Activated CD4-positive, alpha-beta T cell treated with anti-CD3 and anti-CD28 coated beads, Interleukin-2, amount 10 ng/mL, durations not matched to agents 24 days and 14 days (primary cell): ENCODE measurements at places on chromosomes 16 and 17.
A peak's percentile ranks its signal among the peaks of the same experiment; 100 is the strongest.

DNA sequence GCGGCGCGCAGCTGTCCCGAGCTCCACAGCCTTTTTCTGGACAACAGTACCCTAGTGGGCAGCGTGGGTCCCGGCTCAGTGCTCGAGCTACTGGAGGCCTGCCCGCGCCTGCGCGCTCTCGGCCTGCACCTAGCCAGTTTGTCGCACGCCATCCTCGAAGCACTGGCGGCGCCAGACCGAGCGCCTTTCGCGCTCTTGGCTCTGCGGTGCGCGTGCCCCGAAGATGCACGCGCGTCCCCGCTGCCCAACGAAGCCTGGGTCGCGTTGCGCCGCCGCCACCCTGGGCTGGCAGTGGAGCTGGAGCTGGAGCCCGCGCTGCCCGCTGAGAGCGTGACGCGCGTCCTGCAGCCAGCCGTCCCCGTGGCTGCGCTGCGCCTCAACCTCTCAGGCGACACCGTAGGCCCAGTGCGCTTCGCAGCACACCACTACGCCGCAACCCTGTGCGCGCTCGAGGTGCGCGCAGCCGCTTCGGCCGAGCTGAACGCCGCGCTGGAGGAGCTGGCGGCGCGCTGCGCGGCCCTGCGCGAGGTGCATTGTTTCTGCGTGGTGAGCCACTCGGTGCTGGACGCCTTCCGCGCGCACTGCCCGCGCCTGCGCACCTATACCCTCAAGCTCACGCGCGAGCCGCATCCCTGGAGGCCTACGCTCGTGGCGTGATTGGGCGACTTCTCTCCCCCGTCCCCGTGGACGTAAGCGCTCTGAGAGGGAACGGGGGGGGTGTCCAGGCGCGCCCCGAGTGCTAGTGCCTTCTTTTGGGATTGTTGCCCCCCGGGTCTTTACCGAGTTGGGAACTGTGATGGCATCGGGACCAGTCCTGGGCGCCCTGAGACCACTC is 1.2 kb upstream of the HSF4 start:
- peak; percentile 92 for DNase-seq

DNA sequence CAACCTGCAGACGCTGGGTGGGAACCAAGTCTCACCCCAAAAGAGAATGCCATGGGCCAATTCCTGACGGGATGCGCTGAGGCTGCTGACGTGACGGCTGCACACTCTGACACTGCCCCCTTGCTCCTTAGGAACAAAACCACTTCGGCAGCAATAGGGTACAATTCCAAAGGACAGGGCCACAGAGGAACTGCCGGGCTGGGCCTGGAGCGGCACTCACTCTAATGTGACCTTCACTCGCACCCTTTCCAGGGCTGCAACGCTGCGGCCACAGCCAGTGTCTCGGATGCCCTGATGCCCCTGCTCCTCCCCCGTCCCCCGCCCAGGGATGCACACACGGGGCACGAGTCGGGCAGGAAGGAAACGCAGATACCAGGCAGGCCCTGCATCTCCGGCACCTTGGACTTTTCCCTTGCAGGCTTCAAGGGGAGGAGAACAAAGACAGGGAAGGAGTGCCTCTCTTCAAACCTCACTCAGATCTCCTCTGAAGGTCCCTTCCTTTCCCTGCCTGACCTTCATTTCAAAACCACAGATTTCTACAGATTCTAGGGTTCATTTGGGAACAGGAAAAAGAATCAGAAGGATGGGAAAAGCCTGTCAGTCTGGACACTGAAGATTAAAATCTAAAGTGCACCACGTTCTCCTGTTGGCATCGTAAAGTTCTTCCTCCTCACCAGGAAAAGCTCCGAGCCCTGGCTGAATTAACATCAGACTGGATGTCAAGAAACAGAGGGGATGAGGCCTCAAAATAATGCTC is 2.3 kb downstream of the PITPNA start:
- no peak for DNase-seq

GRCh38 chr17:55642741-55643140 is 79.9 kb downstream of the TMEM100 start:
- no peak for DNase-seq

DNA sequence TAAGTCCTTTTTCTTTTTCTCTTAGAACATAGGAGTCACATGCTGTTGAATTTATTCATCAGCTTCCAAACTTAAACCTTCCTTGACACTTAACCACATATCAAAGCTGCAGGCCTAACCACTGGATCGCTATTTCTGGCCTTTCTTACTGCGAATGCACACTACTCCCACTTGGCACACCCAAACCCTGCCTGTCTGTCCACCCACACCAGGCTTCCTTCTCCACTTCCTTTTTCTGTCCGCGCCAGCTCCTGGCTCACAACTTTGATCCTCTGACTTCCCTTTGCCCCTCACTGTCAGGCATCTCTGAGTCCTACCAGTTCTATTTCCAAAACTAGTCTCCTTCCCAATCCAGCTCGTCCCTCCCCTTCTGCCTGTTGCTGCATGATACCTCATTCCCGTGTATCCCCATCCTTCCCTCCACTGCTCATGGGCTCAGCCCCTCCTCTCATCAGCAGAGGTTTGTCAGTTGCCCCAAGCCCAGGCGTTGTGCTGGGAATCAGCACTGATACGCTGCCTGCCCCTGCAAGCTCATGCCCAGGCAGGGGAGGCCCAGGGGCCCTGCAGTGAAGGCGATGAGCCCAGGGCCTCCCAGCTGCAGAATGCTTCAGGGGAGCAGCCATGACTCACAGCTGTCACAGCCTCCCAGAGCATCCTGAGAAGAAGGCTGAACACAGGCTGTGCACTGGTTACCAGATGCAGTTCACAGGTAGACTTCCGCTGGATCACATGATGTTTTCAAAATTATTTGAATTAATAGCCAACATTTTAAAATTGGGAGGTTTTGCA is 179.8 kb downstream of the KATNIP start:
- no peak for DNase-seq

DNA sequence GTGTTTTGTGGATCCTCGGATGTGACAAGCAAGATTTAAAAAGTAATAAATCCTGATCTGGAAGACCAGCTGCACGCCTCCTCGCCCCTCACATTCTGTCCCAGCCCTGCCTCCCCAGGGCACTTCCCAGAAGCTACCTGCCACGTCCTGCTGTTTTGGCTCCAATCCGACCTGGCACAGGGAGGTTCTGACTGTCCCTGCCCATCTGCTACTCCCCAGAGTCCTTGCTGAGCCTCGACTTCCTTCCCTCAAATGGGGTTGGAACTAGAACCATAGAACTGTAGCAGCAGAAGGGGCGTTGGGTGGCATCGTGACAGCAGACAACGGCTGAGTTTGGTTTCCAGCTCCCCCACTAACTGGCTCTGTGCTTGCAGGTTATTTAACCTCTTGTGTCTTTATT is 71.7 kb downstream of the RPH3AL start:
- DNase-seq, result no peak

- DNase-seq, result no peak
Observed at GRCh38 chr16:81693041-81693743, 85.9 kb upstream of the PLCG2 start.

- DNase-seq, result no peak
Observed at GRCh38 chr16:65098916-65099315, 22.9 kb downstream of the CDH11 start.

GRCh38 chr17:34850023-34850422 is 111.2 kb downstream of the CCT6B start:
- DNase-seq, result no peak

DNA sequence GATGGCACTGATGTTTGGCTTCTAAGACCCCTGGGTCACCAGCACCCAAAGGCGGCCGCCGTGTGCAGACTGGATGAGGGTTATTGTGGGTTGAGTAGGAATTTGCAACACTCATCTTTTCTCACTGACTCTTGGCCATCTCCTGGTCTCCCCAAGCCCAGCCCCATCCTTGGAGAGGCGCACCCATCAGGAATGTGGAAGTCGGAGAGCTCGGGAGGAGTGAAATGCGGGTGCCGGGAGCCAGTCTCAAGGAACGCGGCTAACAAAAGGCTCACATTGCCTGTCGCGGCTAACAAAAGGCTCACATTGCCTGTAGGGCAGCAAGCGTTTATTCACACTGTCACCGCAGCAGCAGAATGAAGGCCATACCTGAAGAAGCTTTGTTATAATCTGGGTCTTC is 248.6 kb downstream of the FOXL1 start:
- DNase-seq, result no peak

GRCh38 chr16:65319621-65320231 is 197.9 kb upstream of the CDH11 start:
- DNase-seq, result no peak

GRCh38 chr16:73601911-73602310 is 554.0 kb upstream of the ZFHX3 start:
- no peak for DNase-seq

- DNase-seq, result no peak
Observed at GRCh38 chr16:48524348-48525200, 85.4 kb downstream of the N4BP1 start.

DNA sequence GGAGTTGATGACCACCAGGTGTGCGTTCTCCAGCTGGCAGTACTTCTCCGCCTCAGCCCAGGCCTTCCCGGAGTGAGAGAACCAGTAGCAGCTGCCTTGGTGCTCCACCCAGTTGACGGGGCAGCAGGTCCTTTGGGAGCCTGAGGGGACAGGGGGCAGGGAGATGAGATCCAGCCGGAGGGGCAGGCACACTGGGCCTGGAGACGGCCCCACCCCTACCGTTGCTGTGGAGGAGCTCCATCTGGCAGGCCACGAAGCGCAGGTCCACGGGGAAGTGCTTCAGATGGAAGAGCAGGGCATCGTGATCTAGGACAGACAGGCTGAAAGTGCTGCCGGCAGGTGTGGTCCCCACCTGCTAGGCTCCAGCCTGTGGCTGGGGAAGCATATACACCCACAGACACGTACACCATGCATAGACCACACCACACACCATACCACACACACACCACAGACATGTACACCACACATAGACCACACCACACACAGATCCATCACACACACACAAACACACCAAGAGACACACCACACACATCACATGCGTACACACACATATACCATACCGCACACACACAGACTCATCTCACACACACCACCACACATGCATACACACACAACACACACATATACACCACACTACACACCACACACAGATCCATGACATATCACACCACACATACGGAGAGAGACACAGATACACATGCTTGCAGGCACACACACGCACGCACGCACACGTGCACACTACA is 7.4 kb downstream of the ASGR2 start:
- DNase-seq, result no peak

DNA sequence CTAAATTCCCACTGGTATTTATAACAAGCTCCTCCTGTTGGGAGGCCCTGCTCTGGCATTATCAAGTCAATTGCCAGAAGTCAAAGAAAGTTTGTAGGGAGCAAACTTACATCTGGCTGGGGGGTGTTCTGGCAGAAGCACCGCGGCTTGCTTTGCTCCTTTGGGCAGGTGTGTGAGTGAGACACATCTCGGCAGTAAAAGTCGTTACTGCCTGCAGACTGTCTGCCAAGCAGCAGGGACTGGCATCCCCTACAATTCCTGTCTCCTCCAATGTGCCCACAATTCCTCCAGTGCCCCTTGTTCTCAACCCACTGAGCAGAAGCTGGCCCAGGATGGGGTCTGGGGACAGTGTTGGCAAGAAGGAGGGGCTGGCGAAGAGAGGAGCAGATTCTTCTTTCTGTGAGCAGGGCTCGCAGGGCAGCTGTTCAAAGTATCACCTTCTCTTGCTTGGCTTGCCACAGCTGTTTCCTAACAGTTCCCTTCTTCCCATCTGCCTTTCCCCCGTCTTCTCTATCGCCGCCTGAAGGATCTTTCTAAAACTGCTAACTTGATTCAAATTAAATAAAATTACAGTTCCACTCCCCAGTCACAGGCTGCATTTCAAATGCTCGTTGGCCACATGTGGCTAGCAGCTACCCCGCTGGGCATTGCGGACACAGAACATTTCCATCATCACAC is 30.2 kb downstream of the SPACA3 start:
- DNase-seq, result no peak

DNA sequence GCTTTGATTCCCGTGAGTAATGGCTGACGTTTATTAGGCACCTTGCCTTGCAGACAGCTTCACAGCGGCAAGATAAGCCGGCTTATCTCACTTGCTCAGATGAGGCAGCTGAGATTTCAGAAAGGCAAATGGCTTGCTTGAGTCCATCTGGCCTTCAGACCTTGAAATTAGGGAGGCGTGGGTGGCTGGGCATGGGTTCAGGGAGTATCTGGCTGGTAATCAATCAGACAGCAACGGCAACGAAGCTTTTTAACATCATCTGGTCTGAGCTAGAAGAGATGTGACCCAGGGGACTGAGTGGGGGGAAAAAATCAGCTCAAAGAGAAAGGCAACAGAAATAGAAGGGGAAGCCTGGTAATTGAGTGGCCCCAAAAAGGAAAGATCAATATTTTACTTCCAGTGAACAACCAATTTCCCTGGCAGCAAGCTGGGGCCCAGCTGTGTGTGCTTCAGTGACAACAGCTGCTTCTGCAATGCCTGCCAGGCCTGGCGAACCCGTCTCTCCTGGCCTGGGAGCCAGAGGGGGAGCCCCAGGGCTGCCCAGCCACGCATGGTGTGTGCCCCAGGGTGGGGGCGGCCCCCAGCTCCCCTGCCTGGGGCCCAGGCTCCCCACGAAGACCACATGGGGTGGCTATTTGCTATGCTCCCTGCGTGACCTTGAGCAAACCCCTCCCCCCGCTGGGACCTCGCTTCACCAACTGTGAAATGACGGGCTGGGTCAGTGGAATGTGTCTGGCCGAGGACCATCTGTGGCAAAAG is 34.0 kb downstream of the RAB11FIP4 start:
- no peak for DNase-seq

GRCh38 chr16:57824888-57825287 is 22.6 kb upstream of the KIFC3 start:
- DNase-seq, result no peak

DNA sequence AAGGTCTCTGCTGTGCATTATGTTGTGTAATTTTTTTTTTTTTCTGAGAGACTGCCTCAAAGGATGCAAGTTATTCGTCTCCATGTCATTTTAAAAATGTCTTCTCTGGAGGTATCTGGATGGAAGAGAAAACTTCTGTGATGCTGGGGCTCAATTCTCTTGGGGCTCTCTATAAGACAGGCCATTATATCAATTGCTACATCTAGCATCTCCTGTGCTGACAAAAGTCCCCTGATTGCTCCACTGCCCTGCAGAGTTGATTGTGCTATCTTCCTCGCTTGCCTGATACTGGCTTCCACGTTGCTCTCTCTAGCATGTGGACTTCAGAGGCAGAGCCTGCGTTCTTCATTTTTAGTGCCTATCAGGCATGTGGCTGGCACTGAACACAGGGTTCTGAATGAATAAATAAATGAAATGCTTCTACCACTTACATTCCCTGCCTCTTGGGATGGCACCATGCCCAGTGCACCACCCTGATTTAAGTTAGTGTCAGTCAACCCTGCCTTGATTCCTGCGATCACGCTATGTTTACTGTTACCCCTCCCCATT is 1035.5 kb upstream of the EEF2KMT start:
- no peak for DNase-seq

DNA sequence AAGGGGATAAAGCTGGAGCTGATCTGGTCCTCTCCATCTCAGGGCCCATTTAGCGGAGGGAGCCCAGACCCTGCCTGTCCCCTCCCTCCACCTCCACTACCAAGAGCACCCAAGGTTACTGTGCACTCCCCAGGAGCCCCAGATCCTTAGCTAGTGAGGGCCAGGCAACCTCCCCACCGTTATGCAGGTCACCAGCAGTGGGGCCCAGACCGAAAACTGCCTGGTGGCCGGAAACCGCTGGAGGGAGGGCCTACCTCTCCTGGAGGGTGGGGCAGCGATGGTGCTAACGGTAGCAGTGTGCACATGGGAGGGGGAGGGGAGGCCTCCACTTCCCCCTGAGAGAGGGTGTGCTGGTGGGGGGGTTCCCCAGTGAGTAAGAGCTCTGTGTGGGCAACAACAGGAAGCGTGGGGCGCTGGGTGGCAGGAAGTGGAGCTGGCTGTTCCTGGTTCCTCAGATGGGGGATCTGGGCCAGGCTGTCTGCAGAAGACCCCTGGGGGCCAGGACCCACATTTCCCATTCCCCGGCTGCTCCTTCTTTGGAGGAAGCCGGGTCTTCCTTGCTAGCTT is 4.4 kb downstream of the FMNL1 start:
- DNase-seq, result peak; percentile 97
